Type B pancreatic cell (in vitro differentiated cells): ENCODE measurements at places on chromosomes 6 and 20.
A peak's percentile ranks its signal among the peaks of the same experiment; 100 is the strongest.

- no peaks in the 10 kb centered on the region for H3K4me1 ChIP-seq
- peaks cover 3% of the 10 kb centered on the region for H3K36me3 ChIP-seq
- H3K27me3 ChIP-seq, result no peaks in the 10 kb centered on the region
- H3K4me3 ChIP-seq, result no peak overlapping the region
- H3K27ac ChIP-seq, result no peak overlapping the region
Measured at GRCh38 chr6:141653590-141653989, 479.1 kb upstream of the GJE1 start.

GRCh38 chr6:129481706-129482105 is 228.3 kb downstream of the ARHGAP18 start:
- H3K27ac ChIP-seq, result no peak overlapping the region
- no peak for DNase-seq
- H3K27me3 ChIP-seq, result no peaks in the 10 kb centered on the region
- peaks cover 2% of the 10 kb centered on the region for H3K4me1 ChIP-seq
- H3K4me3 ChIP-seq, result no peak overlapping the region
- no peaks in the 10 kb centered on the region for H3K36me3 ChIP-seq

- no peak for DNase-seq
- H3K27me3 ChIP-seq, result peaks cover 3% of the 10 kb centered on the region
- no peaks in the 10 kb centered on the region for H3K4me1 ChIP-seq
- H3K27ac ChIP-seq, result no peak overlapping the region
Measured at GRCh38 chr20:44662261-44662660, 10.8 kb upstream of the ADA start.

GRCh38 chr6:35141007-35141655 is at the start of gene TCP11:
TCP11 (minus strand) TSS chr6:35141339; CDS start chr6:35140870, 469 bp downstream.
- peaks cover 26% of the 10 kb centered on the region for H3K4me1 ChIP-seq
- peak within 1 kb of the TSS; percentile 67 for H3K27ac ChIP-seq
- H3K4me3 ChIP-seq, result no peak within 1 kb of the TSS
- no peak for DNase-seq
- H3K36me3 ChIP-seq, result no peaks in the 10 kb centered on the region

- peaks cover 12% of the 10 kb centered on the region for H3K4me1 ChIP-seq
- DNase-seq, result peak; percentile 85
- H3K36me3 ChIP-seq, result peaks cover 4% of the 10 kb centered on the region
- peak within 1 kb of the TSS; percentile 91 for H3K4me3 ChIP-seq
- H3K27ac ChIP-seq, result peak within 1 kb of the TSS; percentile 72
Measured at GRCh38 chr6:7910654-7911344, at the start of gene TXNDC5. TXNDC5 (minus strand) TSS chr6:7910788; CDS start chr6:7910776, 12 bp downstream.

GRCh38 chr6:41247288-41247865 is 19.2 kb downstream of the TREML4 start:
- H3K36me3 ChIP-seq, result no peaks in the 10 kb centered on the region
- no peak for DNase-seq
- H3K4me1 ChIP-seq, result no peaks in the 10 kb centered on the region
- H3K27me3 ChIP-seq, result peaks cover 45% of the 10 kb centered on the region
- no peak overlapping the region for H3K4me3 ChIP-seq

DNA sequence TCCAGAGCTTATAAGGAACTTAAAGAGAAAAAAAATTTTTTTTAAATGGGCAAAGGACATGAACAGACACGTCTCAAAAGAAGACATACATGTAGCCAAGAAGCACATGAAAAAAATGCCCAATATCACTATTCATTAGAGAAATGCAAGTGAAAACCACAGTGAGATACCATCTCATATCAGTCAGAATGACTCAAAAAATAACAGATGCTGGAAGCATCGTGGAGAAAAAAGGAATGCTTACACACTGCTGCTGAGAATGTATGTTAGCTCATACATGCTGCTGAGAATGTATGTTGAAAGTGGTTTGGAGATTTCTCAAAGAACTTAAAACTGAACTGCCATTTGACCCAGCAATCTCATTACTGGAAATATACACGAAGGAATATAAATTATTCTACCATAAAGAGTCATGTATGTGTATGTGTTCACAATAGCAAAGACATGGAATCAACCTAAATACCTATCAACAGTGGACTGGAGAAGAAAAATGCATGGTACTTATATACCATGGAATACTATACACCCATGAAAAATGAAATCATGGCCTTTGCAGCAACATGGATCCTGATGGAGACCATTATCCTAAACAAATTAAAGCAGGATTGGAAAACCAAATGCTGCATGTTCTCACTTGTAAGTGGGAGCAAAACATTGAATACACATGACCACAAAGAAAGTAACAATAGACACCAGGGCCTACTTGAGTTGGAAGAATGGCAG is 5.2 kb downstream of the OR11A1 start:
- DNase-seq, result no peak
- no peaks in the 10 kb centered on the region for H3K36me3 ChIP-seq
- H3K4me3 ChIP-seq, result no peak overlapping the region

DNA sequence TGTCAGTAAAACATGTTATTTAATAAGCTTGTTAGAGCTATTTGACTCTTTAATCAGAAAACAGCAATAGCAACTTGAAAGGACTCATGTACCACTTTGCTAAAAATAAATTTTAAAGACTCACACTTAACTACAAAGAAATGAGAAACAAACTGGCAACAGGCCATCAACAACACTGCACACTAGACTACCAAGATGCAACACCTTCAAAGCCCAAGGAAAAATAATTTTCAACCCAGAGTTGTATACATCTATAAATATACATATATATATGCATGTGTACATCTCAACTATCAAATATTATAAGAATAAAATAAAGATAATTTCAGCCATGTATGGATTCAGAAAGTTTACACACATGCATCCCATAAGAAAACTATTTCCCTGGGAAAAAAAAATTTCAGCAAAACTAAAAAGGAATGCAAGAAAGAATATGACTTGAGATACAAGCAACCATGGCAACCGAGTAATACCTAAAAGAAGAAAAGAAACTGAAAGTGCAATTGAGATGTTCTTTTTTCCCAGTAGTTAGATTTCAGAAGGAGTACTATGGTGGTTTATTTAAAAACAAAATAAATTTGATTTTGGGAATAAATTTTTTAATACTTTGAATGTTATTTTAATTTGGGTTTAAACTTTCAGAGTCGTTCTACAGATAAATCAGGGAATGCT is 303.8 kb downstream of the UBE3D start:
- H3K27me3 ChIP-seq, result no peaks in the 10 kb centered on the region
- H3K4me3 ChIP-seq, result no peak overlapping the region
- no peak for DNase-seq
- no peak overlapping the region for H3K27ac ChIP-seq
- no peaks in the 10 kb centered on the region for H3K36me3 ChIP-seq
- no peaks in the 10 kb centered on the region for H3K4me1 ChIP-seq

DNA sequence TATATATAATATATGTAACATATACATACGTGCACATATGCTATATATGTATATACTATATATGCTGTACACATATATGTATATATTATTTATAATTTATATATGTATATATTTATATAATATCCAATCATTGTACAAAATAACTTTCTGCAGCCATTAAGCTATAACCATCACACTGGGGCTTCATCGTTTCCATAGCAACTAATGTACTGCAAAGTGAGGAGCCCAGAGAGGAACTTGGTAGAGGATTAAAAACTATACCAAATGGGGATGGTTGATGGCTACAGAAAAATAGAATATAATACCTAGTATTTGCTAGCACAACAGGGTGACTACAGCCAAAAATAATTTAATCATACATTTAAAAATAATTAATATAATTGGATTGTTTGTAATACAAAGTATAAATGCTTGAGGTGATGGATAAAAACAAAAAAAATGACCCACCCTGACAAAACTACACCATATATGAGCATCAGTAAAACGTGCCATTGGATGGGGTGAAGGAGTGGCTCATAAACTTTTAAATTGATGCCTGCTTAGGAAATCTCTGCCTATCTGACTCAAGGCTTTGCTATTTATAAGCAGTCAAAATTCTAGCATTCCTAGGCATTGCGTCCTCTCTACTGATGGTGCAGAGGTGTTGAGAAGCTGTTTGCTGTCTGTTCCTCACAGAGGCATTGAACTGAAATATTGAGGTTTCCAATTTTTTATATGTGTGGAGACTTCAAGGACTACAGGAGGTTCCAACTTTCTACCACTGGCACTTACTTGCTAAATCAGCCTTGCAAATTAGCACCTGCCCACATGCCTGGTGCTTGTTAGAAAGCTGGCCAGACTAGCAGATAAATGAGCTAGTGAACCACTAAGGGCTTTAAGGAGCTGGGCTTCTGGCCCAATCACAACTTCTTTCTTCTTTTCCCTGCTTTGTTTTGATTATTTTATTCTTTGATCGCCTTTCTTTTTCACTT is 190.1 kb downstream of the SCP2D1 start:
- no peaks in the 10 kb centered on the region for H3K36me3 ChIP-seq
- H3K27me3 ChIP-seq, result peaks cover 13% of the 10 kb centered on the region
- no peak overlapping the region for H3K4me3 ChIP-seq
- DNase-seq, result no peak

GRCh38 chr6:165768961-165769360 is 105.9 kb upstream of the PDE10A start:
- H3K4me3 ChIP-seq, result no peak overlapping the region
- H3K36me3 ChIP-seq, result no peaks in the 10 kb centered on the region
- no peaks in the 10 kb centered on the region for H3K4me1 ChIP-seq
- DNase-seq, result no peak

DNA sequence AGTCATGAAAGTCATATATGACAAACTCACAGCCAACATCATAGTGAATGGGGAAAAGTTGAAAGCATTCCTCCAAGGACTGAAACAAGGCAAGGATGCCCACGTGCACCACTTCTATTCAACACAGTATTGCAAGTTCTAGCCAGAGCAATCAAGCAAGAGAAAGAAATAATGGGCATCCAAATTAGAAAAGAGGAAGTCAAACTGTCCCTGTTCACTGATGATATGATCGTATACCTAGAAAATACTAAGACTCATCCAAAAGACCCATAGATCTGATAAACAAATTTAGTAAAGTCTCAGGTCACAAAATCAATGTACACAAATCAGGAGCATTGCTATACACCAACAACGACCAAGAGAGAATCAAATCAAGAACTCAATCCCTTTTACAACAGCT is 41.2 kb downstream of the RPP21 start:
- no peaks in the 10 kb centered on the region for H3K4me1 ChIP-seq
- no peak overlapping the region for H3K4me3 ChIP-seq
- H3K27ac ChIP-seq, result no peak overlapping the region

- H3K27me3 ChIP-seq, result no peaks in the 10 kb centered on the region
- no peak for DNase-seq
- peaks cover 17% of the 10 kb centered on the region for H3K36me3 ChIP-seq
- peak overlapping the region; percentile 11 for H3K27ac ChIP-seq
- no peak overlapping the region for H3K4me3 ChIP-seq
Measured at GRCh38 chr6:80143419-80143937, 37.0 kb downstream of the BCKDHB start.

- H3K36me3 ChIP-seq, result peaks cover 56% of the 10 kb centered on the region
- no peak overlapping the region for H3K4me3 ChIP-seq
- H3K4me1 ChIP-seq, result peaks cover 6% of the 10 kb centered on the region
- no peak for DNase-seq
- no peaks in the 10 kb centered on the region for H3K27me3 ChIP-seq
Measured at GRCh38 chr20:41452226-41452625, 85.6 kb upstream of the EMILIN3 start.

DNA sequence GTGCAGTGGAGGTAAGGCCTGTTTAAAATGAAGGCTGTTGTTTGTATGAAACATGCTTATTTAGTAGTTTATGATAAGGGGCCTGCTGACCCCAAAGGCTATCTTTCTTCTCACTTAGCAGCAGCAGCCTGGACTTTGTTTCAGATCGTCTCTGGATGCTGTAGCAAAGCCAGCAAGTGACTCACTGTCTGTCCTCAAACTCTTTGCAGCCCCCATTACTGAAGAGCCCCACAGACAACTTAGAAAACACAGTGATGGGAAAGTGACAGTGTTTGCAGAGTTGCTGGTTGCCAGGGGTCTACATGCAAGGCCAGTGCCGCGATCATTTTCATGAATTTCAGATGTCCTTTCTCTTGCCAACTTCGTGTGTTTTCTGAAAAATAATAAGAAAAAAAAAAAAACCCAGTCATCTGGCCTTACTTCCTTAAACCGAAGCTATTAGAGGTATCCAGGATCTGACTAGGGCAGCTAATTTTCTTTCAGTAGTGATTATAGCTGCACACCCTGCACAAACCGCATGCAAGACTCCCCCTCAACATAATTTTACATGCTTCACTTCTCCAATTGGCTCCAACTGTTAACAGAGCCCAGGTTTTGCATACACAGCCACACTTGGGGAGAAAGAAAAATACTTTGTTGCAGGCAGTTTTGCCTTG is 11.6 kb upstream of the F13A1 start:
- no peaks in the 10 kb centered on the region for H3K36me3 ChIP-seq
- peaks cover 11% of the 10 kb centered on the region for H3K27me3 ChIP-seq
- no peak overlapping the region for H3K27ac ChIP-seq
- peaks cover 8% of the 10 kb centered on the region for H3K4me1 ChIP-seq
- DNase-seq, result no peak
- H3K4me3 ChIP-seq, result no peak overlapping the region

DNA sequence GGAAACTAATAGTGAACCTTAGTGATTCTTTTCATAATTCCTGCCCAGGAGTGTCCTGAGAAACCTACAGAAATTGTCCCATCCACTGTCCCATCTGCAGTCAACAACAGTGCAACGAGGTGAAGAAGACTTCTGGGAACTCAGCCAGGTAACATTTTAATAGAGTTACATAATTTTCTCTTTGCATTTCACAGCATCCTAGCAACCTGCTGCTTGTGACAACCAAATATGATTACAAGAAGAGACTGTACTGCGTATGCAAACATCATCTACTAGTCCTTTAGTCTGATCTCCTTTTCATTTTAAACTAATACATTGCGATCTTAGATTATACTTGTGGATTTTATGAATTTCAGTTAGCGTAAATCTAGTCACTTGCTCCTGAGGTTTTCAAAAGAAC is 951.6 kb downstream of the TFAP2A start:
- H3K27ac ChIP-seq, result no peak overlapping the region
- no peak for DNase-seq
- H3K4me1 ChIP-seq, result no peaks in the 10 kb centered on the region
- H3K27me3 ChIP-seq, result no peaks in the 10 kb centered on the region
- no peak overlapping the region for H3K4me3 ChIP-seq

DNA sequence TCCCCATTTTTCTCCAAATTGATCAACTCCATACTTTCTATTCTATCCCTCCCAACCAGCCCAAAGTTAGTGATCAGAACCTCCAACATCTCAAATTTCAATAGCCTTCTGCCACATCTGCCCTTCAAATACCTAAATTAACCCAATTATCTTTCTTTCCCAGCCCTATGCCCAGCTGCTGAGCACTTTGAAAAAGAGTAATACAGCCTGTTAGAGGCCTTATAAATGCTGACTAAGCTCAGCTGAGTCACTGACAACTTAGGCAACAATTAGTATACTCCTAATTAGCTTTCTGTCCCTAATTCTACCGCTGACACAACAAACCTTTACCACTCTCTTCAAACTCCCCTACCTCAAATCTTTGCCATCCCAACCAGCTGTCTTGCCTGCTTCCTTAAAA is 23.5 kb downstream of the RUNX2 start:
- H3K27me3 ChIP-seq, result no peaks in the 10 kb centered on the region
- no peak for DNase-seq
- H3K27ac ChIP-seq, result no peak overlapping the region
- H3K36me3 ChIP-seq, result peaks cover 7% of the 10 kb centered on the region
- no peak overlapping the region for H3K4me3 ChIP-seq

- no peak for DNase-seq
- H3K4me1 ChIP-seq, result peaks cover 13% of the 10 kb centered on the region
- H3K27me3 ChIP-seq, result no peaks in the 10 kb centered on the region
Measured at GRCh38 chr6:161745594-161746141, 471.8 kb upstream of the AGPAT4 start.
